ENCODE measurements at places on chromosomes 4 and X.

- DNase-seq, result no peak
Measured at GRCh38 chrX:22124098-22124497, 92.0 kb downstream of the PHEX start.

DNA sequence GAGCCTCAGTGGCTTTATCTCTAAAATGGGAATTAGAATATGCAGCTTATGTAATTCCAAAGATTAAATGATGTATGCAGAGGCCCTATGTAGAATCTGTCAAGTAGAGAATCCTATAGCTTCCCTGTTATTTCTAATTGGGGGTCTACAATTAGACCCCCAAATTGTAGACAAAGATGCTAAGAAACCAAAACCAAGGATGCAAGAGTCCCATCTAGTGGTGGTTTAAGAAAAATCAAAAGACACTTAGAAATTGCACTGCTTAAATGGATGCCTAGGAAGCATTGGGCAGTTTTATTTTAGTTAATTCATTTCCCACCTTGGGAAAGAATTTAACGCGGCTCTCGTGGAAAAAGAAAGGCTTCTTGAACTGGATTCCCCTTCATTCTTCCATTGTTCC lies 115.2 kb downstream of the GABRA2 start:
- DNase-seq, result peak; percentile 3

DNA sequence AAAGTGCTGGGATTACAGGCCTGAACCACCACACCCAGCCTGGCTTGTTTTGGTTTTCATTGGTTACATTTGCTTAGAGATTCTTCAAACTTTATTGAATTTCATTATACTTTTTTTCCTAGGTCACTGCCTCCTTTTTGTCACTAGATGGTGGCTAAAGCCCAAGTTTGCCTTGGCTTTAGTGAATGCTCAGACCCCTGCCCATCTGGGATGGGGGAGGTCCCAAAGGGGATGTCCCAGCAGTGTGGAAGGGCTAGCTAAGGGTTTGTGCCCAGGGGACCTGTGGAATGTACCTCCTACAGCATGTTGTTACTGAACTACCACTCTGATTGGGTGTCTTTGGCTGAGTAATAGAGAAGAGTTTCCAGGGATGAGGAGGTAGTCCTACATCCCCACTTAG lies 58.4 kb downstream of the CEP135 start:
- peak; percentile 3 for DNase-seq

DNA sequence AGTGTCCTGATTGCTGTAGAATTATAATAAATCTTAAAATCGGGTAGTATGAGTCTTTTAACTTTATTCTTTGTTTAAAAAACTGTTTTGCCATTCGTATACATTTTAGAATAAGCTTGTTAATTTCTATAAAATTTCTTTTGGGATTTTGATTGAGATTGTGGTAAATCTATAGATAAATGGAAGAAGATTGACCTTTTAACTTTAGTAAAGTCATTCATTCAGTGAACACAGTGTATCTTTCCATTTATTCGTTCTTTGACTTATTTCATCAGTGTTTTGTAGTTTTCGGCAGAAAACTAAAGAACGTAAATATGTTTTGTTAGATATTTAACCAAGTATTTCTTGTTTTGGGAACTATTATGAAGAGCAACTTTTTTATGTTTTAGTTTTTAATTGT lies 38.9 kb downstream of the DRD5 start:
- DNase-seq, result no peak

- peak; percentile 35 for DNase-seq
Measured at GRCh38 chrX:44432641-44433040, 89.2 kb upstream of the EFHC2 start.

- no peak for DNase-seq
Measured at GRCh38 chrX:134315866-134316265, 78.9 kb downstream of the CCDC160 start.

- no peak for DNase-seq
Measured at GRCh38 chr4:2940267-2941137, 22.7 kb downstream of the NOP14 start.

- DNase-seq, result no peak
Measured at GRCh38 chr4:108055787-108056186, 66.1 kb downstream of the HADH start.

DNA sequence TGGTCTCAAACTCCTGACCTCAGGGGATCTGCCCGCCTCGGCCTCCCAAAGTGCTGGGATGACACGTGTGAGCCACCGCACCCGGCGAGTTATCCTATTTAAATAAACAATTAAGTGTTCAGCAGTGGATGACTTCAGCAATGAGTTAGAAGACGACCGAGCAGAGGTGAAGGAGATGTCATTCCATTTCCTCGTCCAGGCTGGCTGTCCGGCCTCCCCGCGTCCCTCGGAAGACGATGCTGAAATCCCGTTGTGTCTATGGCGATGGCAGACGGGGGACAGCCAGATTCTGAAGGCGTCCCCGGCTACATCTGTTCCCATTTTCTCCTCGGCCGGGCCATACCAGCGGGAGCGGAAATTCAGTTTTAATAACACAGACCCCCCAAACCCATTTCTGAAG lies 209.8 kb downstream of the CRLF2 start:
- DNase-seq, result no peak

- no peak for DNase-seq
Measured at GRCh38 chr4:138696771-138697170, 318.8 kb upstream of the NOCT start.

DNA sequence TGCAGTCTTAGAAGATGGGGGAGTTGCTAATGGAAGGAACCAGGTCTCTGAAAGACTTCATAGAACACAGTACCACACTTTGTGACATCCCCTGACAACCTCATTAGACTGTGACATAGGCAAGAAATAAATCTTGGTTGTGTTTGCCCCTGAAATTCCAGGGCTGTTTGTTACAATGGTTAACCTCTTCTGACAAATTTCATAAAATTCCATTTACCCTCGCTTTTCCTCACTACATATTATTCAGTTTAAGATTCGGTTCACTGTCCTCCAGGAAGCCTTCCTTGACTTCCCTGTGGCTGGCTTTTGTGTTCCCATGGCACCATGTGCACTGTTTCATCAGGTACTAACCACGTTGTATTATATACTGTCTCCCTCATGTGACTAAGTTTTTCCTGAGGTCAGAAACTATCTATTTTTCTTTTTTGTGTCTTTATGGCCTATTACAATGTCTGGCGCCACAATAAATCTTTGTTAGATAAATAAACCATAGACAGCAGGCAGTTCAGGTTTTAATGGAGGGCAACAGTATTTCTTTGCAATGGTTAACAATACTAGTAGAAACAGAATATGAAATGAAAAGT lies 54.2 kb downstream of the ATXN3L start:
- DNase-seq, result no peak

DNA sequence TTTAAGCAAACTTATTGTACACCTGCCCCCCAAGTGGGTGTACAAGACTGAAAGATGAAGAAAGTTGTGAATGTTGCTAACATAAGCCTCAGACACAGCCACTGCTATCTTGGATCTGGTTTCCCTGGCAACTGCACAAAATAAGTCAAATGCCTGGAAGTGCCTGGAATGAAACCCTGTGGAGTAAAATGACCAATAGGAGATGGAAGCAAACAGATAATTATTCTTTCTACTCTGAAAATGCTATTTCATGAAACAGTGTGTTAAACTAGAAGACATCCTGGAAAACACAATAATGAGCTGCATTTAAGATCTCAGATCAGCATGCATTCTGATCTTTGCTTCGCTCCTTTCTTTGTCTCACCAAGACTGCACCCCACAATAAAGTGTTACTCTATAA lies 1016.0 kb downstream of the ARAP2 start:
- DNase-seq, result no peak

DNA sequence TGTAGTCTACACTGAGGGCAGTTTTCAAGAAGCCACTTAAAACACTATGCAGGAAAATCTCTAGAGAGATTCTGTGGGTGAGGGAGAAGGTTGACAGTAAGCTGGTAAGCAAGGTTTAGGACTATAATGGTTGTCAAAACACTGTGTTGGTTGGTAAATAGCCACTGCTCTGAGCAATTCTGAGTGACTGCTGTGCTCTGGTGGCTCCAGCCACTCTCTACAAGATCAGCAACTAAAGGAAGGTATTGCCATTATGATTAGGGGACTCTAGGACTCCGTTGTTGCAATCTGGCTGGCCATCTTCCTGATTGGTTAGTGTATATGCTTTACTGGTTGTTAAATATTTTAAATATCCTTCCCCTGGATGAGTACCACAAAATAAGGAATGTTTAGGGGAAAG lies 5.5 kb upstream of the FAM47E start:
- no peak for DNase-seq

Measured in fibroblast of pulmonary artery (primary cell).